ENCODE measurements at places on chromosomes 5 and 9. TPM values are rescaled to one million over a fixed set of nuclear protein-coding genes. Genes with fewer than 3 reads are reported as not detected.

Gene KLHL3
- total RNA-seq, result 13.2 TPM

Gene FCHO2
- total RNA-seq, result 12.2 TPM

GRCh38 chr9:24881361-24881760 lies 335.7 kb upstream of the IZUMO3 start:
- DNase-seq, result no peak

Gene CATSPER3
- 0.88 TPM for total RNA-seq

DNA sequence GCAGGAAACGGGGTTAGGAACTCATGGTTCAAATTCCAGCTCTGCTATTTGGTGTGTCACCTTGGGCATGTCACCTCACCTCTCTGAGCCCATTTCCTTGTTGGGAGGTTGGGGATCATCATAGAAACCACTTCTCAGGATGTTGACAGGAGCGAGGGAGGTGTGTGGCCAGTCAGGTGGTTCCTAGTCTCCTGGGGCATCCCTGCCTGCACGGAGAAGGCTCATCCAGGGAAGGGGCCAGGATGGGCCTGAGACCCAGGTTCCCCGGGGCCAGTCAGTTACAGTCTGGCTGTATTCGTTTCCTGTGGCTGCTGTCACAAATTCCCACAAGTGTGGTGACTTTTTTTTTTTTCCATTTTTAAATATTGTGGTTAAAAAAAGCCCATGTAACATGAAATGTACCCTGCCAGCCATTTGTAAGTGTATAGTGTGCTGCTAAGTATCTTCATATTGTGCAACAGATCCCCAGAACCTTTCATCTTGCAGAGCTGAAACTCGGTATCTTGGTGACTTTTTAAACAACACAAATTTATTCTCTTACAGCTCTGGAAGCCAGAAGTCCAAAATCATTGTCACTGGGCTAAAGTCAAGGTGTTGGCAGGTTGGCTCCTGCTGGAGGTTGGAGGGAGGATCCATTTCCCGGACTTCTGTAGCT lies 78.7 kb upstream of the UNC5A start:
- DNase-seq, result no peak

Gene NTNG2
- total RNA-seq, result 1.1 TPM

- peak; percentile 76 for DNase-seq
Measured at GRCh38 chr5:150155258-150156026, at the start of gene PDGFRB. Gene PDGFRB, minus strand, starts transcription at chr5:150155845. Its CDS starts 18,798 bp downstream, at chr5:150137047.

Gene LYSMD3
- 17.9 TPM for total RNA-seq

Gene ASPN
- total RNA-seq, result 6.7 TPM

GRCh38 chr5:2864515-2865105 lies 113.1 kb upstream of the IRX2 start:
- no peak for DNase-seq

Gene DRD1
- total RNA-seq, result 0.24 TPM

DNA sequence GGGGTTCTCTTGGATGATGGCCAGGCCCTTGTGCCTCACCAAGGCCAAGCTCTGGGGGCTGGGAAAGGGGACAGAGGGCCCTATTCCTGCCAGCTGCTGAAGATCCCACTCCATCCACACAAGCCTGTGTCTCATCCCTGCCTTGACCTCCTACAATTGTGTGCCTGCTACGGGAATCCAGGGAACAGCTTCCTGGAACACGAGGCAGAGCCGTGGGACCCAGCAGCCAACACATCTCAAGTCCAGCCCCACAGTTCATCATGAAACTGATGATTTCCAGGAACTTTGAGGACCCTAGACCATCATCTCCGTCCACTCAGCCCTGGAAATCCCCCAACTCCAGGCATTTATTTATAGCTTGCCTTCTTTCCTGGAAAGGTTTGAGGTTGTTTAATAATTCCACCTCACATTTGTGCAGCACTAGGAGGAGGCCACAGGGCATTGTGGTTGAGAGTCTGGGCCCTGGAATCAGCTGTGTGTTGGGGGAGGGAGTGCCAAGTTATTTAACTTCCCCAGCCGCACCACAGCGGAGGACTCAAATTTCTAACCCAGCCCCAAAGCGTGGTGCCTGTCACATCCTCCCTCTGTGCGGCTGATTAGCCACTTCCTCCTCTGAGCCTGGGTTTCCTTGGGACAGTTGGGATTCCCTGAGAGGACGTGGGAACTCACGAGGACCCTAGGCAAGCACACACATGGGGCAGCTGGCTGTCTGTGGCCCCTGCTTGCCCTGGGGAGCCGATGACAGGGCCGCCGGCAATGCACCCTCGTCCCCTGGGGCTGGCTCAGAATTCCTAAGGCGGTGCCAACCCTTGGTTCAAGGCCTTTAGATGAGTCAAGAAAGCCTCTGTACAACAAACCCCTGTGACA lies 58.2 kb upstream of the GGTA1 start:
- DNase-seq, result peak; percentile 91

GRCh38 chr9:81552581-81552991 lies 136.8 kb downstream of the TLE1 start:
- DNase-seq, result no peak

DNA sequence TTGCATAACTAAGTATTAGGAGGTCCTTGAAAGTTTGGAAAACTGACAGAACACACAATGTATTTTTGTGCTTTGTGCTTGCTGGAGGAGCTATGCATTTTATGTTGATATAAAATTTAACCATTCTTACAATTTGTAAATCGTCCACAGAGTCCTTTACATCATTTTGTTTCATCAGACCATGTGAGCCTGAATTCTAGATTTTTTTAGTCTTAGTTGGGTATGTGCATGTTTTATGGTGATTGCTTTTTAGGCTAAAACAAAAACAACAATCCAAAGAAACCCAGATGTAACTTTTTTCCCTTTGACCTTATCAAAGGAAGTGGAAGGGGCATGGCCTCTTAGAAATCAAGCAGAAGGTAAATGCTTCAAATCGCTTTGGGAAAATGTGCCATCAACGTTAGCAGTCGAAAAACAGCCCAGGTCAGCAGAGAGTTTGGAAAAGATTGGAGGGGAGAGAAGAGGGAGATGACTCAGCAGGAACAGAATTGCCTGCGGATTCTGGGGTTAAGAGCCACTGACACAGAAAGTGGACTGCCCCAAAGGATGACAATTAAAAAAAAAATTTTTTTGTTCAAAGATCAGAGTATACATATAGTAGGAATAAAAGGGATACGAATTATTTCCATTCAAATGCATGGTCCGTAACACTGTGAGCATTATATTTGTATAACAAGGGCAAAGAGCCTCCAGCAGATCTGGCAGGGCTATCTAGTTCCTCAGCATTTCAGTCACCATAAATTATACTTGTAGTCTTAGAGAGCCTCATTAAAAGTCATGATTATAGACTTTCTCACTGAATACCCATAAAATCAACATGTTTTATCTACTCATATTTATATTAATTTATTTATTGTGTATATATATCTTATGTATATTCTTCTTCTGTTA lies 253.5 kb upstream of the HAPLN1 start:
- no peak for DNase-seq

Gene CCDC192
- total RNA-seq, result not detected

Gene HAVCR2
- total RNA-seq, result 11.1 TPM

Gene KIF20A
- 2.0 TPM for total RNA-seq

DNA sequence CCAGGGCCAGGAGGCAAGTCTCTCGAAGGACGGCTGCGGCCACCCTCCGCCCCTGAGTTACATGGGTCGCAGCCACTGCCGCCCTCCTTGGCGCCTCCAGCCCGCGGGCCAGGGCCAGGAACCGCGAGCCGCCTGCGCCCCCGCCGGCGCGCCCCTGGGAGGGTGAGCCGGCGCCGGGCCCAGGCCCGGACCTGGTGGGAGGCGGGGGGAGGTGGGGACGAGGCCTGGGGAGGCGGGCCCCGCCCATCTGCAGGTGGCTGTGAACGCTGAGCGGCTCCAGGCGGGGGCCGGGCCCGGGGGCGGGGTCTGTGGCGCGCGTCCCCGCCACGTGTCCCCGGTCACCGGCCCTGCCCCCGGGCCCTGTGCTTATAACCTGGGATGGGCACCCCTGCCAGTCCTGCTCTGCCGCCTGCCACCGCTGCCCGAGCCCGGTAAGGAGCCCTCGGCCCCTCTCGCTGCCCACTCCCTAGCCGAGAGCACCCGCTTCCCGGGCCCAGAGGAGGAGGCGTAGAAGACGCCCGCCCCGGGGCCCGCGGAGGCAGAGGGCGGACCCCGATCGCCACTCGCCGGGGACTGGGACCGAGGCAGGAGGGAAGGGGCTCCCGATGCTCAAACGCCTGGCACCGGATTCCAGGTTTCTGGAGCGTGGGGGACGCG lies at the start of gene ASS1:
TSS of gene ASS1 (plus strand) at position 397 of the 657 bp plus-strand sequence. CDS start 7,268 bp downstream, outside the sequence.
- peak; percentile 83 for DNase-seq

GRCh38 chr9:114287001-114287762 lies 35.7 kb upstream of the ORM1 start:
- DNase-seq, result peak; percentile 16

- no peak for DNase-seq
Measured at GRCh38 chr5:6729386-6730310, 16.4 kb downstream of the TENT4A start.

GRCh38 chr5:167790462-167791260 lies 500.8 kb upstream of the WWC1 start:
- no peak for DNase-seq

Gene ATG12
- 49.3 TPM for total RNA-seq

DNA sequence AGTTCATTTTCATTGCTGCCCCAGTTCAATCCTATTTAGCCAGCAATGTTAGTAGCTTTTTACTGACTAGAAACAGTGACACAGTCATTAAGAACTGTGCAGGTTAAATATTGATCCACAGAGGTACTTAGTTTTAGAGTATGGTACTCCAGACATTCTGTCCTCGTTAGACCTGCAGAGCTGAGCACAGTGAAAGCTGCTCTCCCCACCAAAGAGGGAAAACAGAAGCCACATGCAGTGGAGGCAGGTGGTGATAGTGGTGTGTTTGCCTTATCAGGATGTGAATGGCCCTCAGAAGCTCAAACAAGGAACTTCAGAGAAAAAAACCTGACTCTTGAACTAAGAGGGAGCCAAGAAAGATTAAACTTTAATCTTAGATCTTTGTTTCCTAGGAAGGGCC lies 75.5 kb downstream of the UNC13B start:
- DNase-seq, result no peak

GRCh38 chr5:76472335-76473008 lies 69.4 kb downstream of the IQGAP2 start:
- no peak for DNase-seq

DNA sequence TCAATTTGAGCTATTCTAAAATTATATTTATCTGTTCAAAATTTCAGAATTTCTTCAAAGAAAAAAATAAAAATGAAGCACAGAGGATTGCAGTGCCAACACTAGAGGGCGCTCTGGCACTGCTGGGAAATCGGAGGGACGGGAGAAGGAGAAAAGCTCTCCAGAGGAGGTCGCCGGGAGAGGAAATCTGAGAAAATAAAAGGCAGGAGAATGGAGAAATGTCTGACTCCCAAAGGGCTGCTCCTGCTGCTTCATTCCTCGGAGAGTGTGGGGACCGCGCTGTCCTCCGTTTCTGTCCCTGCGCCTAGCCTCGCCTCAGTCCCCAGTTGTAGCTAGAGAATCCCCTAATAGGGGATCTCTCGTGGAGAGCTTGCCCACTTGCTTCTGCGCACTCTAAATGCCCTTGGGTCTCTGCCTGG lies 40.0 kb upstream of the ARSB start:
- DNase-seq, result peak; percentile 74

GRCh38 chr5:121988488-121988887 lies 26.7 kb downstream of the SRFBP1 start:
- no peak for DNase-seq

Gene HRCT1
- 2.9 TPM for total RNA-seq
